ENCODE measurements at places on chromosomes 2 and 18.
A peak's percentile ranks its signal among the peaks of the same experiment; 100 is the strongest.

GRCh38 chr2:165843351-165843750, 49.3 kb upstream of the GALNT3 start:
- no peak for DNase-seq

- DNase-seq = peak; percentile 73
These were observed 2.1 kb upstream of the SPIRE1 start for GRCh38 chr18:12659904-12660605.

DNA sequence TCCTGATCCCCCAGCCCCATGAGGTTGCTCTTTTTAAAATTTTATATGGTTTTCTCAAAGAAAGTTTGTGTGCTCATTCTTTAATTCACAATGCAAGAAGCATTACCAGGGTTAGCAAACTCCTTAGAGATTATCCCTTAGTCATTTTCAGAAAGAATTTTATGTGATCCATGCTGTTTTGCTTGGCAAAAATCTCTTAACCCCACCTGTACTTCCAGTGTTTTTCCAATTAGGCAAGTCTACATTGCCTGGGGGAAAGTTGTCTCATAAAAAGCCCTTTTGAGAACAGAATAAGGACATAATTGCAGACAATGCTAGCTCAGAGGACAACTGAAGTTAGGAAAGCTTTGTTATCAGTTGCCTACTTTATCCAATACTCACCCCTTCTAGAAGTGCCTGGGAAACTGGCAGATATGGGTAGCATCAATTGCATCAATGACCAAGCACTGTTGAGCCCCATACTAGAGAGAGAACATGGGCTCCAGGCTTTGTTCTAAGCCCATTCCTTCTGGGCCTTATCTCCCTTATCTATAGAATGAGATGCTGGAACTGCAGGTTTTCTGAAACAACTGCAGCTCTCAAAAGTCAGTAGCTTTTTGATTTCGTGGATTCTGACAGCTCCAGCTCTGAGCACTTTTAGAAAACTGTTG, 265.9 kb upstream of the SPHKAP start:
- no peak for DNase-seq

DNA sequence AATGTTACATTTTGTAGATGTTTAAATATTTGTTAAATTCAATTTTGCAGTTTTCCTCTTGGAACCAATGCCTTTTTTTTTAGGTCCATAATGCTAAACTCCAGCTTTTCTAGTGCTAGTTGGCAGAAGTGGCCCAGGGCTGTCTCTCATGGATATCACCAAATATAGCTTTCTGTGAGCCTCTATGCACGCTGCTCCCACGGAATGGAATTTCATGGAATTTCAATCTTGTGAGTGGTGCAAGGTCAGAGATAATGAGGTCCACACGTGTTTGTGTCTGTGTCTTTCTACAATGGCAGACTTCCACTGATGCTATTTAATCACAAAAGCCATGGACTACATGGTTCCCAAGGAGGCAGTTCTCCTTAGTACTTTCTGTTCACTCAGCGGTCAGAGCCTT, 191.5 kb upstream of the PARD3B start:
- DNase-seq = no peak

DNA sequence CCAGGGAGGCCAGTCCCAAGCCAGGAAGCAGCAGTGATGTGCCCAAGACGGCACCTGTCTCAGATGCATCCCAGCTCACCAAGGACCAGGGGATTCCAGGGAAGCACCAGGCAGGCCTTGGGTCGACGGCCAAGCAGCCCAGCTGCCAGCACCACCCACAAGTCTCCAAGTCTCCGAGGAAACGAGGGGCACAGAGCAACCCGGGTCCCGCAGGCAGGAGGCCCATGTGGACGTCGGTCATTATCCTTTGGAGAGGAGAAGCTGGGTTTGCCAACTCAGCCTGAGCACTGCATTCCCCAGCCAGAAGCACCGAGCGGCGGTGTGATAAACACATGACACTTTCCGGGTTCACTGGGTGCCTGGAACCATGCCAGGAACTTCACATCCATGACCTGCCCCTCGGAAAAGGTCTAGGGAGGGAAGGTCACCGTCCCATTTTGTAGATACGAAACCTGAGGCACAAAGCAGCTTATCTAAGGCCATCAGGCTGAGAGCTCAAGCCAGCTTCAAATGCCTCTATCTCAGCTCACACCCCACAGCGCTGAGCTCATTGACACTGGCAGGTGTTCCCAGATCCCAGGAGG, 104.5 kb downstream of the ZNF516 start:
- no peak for DNase-seq

- no peak for DNase-seq
These were observed 77.9 kb downstream of the PRELID3A start for GRCh38 chr18:12485479-12486105.

DNA sequence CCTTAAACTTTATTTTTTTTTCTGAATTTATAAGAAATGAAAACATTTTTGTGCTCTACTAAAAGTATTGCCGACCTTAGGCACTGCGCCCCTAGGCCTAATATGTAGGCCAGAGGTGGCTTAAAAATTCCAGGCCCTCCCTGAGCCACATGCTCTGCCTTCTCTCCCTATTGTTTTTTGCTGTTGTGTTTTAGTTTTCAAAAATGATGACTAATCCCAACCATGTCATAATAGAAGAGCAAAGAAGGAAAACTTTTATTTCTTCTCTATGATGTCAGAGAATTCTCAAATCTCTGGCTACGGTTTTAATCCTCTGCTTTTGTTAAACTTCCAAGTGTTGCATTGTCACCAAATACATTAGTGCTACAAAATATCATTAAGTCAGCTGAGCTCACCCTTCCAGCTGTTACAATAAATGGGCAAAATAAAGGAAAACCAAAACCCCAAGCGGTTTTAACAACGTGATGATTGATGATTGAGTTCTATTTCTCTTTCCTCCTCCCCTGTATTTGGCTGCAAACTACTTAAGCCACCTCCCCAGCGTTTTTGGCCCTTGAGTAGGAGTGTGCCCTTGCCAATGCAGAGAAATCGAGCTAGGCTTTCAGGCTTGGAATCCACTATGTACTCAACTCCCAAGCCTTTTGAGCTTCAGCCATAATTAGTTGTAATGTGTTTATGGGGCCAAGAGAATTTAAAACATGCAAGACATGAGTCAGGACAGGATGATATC, 163.5 kb upstream of the POU3F3 start:
- DNase-seq = no peak

GRCh38 chr2:229971298-229971790, 49.0 kb downstream of the FBXO36 start:
- no peak for DNase-seq

GRCh38 chr2:86441882-86442641, 891 bp downstream of the KDM3A start:
- peak; percentile 74 for DNase-seq

DNA sequence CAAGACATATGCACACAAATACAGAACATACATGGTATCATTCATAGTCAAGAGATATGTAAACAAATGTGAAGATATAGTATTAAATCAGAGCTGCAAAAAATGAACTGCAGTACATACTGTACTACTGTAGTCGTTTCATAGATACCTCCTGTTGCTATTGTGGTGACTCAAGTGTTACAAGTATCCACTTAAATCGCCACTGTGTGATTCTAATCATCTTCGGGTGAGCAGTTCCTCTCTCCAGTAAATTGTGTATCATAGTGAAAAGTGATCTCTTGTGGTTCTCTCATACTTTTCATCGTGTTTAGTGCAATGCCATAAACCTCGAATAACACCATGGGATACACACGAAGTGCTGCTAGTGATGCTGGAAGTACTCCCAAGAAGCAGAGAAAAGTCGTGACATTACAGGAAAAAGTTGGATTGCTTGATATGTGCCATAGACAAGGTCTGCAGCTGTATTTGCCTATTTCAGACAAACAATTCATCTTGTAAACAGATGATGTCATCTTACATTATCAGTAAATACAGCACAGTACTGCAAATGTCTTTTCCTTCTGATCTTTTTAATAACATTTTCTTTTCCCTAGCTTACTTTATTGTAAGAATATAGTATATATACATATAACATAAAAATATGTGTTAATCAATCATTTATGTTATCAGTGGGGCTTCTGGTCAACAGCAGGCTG, 222.2 kb downstream of the BCL11A start:
- DNase-seq = no peak

DNA sequence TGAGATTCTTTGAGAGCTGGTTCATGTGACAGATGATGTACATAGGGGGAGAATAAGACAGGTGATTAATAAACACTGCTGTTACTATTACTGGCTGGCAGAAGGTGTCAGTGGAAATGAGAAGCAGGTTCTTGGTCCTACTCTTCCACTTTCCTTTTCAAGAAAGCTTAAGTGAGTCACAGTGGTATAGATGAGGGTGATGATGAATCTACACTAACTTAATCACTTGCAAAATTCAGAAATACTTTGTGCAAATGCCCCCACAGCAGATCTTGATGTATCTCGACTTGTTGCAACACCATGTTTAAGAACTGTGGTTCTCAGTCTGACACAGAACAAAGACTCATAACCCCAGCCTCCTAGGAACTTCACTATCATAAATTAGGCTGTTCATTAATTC, 35.9 kb upstream of the MGAT5 start:
- no peak for DNase-seq

GRCh38 chr2:158922601-158923000, 45.8 kb upstream of the TANC1 start:
- no peak for DNase-seq

- no peak for DNase-seq
These were observed 19.8 kb downstream of the ABHD3 start for GRCh38 chr18:21684731-21685130.

DNA sequence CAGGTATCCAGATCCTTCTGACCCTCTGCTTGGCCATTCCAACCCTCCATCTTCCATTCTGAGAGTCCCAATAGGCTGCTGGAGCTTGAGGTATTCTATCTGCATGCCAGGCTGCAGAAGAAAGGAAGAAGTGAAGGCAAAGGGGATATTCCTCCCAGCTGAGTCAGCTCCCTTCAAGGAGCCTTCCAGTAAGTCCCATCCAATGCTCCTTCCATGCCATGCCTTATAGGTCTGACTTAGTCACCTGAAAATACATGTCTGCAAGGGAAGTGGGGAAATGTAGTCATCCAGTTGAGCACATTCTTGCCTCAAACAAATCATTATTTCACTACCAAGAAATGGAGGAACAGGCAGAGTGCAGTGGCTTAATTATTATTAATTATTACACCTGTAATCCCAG, 464.6 kb downstream of the CNTNAP5 start:
- no peak for DNase-seq

- DNase-seq = no peak
These were observed 328.7 kb downstream of the MTX2 start for GRCh38 chr2:176597916-176598315.

DNA sequence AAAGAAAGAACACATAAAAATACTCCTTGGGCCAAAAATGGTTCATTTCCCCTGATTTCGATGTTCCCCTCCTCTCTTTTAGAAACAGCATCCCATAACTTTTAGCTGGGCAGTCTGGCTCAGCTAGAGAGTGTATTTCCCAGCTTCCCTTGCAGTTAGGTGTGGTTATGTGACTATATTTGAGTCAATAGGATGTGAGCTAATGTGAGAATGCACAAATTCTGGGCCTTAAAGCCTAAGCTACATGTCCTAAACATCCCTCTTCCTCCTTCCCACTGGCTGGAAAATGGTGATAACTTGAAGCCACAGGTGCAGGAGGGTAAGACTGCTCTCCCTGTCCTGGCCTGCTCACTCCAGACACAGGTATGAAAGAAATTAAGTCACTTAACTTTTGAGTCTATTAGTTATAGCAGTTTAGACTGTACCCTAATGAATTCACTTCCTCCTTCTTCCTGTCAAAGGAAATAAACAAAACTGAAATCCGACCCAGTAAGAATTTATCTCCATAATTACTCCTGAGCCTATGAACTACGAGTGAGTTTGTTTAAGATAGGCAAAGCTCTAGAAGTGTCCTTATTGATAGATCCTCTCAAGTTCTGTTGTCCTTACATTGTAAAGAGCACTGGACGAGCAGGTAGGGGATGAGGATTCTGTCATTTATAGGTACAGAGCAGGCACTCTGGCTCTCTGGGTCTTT, 177.6 kb downstream of the MTX2 start:
- no peak for DNase-seq

GRCh38 chr2:160822006-160822405, 328.4 kb upstream of the RBMS1 start:
- no peak for DNase-seq

GRCh38 chr2:39666491-39667101, 879 bp downstream of the TMEM178A start:
- DNase-seq = peak; percentile 32

DNA sequence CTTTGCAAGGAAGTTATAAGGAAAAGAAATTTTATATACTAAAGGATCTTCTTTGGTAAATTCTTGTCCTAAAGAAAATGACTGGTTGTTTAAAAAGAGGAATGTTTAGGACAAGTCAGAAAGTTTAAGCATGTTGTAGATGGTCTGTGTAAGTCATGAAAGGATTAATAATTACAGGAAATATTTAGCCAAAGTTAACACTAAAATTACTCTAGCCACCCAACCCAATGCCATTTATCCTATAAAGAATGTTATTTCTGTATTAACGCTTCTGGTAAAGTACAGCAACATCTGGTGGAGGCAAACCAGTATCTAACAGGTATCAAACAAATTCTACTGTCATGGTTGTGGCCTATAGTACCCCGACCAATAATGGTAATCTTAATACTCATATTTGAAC, 546.9 kb upstream of the PKDCC start:
- DNase-seq = no peak

- no peak for DNase-seq
These were observed 21.8 kb downstream of the COL6A3 start for GRCh38 chr2:237392186-237392585.

Measured in D341Med (cell line).